ENCODE measurements at places on chromosomes 5 and 9. TPM values are rescaled to one million over a fixed set of nuclear protein-coding genes. Genes with fewer than 3 reads are reported as not detected.

Gene RMRP
- not detected for polyA plus RNA-seq

Gene PCDHB15
- polyA plus RNA-seq, result 12.5 TPM

Gene EGR1
- 244 TPM for polyA plus RNA-seq

Gene GFI1B
- 0.52 TPM for polyA plus RNA-seq

Gene CRHBP
- 24.2 TPM for polyA plus RNA-seq

Gene NR6A1
- 1.7 TPM for polyA plus RNA-seq

Gene ZNF879
- polyA plus RNA-seq, result 7.7 TPM

Gene CERT1
- 63.7 TPM for polyA plus RNA-seq

Gene RLN2
- 2.1 TPM for polyA plus RNA-seq

Gene OR13C2
- polyA plus RNA-seq, result not detected

Gene GRIA1
- 4.3 TPM for polyA plus RNA-seq

Gene TMOD1
- 1.7 TPM for polyA plus RNA-seq

Gene ANKRD18B
- 0.86 TPM for polyA plus RNA-seq

Gene TOR4A
- polyA plus RNA-seq, result 4.5 TPM

Gene ZFP62
- polyA plus RNA-seq, result 74.6 TPM

Gene SV2C
- 0.08 TPM for polyA plus RNA-seq

Gene CCIN
- polyA plus RNA-seq, result 0.42 TPM

Gene CCL27
- polyA plus RNA-seq, result 1.1 TPM

Gene TAS2R1
- polyA plus RNA-seq, result 0.42 TPM

All from left kidney (tissue), 8 donors.